Prostate gland (tissue), 2 donors: ENCODE measurements at places on chromosomes 7 and 10.

DNA sequence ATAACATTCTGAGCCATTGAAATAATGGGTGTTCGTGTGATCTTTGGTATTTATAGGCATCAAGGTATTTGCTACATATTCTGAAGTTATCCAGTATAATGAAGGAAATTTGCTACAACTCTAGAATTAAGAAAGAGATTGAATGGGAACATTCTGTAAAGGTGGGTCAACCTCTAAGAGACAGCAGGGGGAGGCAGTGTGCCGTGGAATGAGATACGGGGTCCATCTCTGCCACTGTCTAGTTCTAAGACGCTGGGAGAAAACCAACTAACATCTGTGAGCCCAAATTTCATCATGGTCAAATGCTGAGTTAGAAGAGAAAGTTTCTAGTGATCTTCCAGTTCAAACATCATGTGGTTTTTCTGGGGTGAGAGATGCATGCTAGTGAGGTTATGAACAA is 368.9 kb downstream of the SORCS1 start:
- no peak for DNase-seq

DNA sequence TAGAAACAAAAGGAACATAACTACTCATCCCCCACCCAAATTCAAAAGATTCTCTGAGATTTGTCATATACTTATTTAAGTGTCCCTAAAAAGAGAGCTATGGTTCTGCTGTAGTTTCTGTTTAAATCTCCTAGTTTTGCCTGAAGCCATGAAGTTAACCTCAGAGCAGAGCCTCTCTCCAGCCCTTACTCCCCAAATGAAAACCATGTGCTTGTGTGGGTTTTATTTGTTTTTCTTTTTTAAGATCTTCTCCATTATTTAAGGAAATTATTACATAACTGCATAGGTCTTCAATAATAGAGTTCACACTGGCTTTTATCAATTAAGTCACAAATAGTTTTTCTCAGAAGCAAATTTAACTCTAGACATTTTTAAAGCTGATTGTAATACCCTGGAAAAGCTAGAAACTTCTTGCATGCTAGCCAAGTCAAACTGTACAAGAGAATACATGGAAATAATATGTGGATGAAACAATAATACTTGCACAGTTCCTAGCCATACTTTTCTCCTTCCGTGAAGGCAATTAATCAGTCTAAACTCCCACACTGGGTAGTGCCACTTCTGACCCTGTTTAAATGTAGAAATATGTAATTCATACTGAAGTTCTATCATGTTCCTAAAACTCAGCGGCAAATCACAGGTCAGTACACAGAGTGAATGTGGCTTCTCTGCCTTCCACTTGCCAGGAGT is 579.7 kb downstream of the SUGCT start:
- DNase-seq, result no peak

DNA sequence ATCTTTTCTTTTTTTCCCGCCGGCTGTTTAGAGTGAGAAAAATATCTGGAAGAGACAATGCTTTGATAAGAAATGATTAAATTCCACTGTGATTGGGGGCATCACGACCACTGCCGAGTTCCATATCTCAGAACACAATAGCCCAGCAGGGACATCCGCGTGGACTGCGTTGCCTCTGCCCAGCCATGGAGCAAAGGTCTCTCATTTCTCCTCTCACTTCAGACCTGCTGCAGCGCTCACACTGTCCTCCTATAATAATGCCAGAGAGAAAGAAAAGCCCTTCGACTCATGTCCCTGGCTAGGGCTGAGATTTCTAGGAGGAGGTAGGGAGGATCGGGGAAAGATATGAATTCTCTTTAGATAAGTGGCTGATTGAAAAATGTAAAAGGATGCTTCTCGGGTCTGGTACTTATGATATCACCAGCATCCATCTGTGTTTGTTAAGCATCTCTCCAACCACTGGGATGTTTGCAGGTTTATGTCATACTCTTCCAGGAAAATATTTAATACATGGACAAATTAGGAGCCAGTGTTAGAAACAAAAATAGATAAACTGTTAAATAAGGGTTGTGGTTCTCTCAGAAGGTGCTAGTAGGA is 472.9 kb upstream of the AKR1E2 start:
- DNase-seq, result no peak

DNA sequence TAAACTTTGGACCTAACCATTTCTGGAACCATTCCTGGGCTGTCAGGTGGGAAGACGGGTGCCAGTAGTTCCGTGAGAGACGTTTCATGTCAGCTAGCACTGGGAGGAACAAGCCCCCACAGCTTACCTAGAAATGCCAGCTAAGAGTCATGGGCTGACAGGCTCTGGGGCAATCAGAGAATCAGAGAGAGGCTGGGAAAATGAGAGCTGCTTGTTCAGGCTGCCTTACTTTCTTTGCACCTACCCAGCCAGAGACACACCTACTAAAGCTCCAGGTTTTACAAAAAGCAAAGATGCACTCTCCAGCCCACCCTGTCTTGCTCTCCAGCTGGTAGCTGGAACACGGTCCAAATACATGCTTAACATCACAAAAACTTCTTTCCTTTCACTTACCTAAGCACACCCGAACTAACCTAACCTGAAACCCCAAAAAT is 688 bp downstream of the PTN start:
- no peak for DNase-seq

GRCh38 chr10:70662362-70663220 is 9.7 kb upstream of the ADAMTS14 start:
- no peak for DNase-seq

DNA sequence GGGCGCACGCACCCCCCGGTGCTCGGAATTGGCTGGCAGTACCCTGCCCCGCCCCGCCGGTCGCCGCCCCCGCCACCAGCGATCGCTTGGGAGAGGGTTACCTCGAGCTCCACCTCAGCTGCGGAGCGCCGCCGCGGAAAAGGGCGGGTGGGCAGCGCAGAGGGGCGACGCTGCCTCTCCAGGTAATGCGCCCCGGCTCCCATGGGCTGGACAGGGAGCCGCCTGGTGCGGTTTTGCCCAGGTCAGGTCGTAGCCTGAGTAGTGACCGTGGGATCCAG is 1.3 kb downstream of the PFKFB3 start:
- no peak for DNase-seq

DNA sequence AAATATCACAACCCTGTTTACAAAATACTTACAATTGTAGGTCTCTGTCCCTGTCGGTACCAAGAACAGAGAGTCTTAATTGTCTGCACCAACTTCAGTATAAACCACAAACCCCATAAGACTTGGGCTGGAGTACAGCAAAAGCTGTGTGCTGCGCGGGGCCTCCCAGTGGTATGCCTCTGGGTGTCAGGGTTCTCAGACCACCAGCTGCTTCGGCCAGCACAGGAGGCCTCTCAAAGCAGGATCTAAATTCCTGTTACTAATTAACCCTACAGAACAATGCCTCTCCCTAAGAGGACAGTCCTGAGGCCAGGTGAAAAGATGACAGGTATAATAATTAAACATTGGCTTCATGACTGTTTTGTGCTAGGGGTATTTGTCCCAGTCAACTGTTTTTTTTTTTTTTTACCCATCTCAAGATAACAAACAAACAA is 957 bp upstream of the SVIL start:
- DNase-seq, result no peak

DNA sequence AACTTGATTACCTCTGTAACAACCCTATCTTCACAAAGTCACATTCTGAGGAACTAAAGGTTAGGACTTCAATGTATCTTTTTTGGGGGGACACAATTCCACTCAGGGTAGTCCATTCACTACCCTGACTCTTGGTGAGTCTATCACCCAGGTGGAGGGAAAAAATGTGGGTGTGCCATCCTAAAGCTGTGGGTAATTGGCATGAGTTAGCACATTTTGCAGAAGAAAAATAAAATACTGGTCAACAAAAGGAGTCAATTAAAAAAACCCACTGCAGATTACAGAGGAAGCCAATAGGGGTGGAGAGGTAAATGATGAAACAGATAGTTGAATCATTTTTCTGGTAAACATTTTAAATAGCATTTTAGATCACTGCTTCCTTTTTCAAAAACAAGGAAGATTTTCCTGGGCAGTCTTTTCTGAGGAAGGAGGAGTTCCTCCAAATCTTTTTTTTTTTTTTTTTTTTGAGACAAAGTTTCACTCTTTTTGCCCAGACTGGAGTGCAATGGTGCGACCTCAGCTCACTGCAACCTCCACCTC is 5.1 kb upstream of the BLVRA start:
- DNase-seq, result no peak

DNA sequence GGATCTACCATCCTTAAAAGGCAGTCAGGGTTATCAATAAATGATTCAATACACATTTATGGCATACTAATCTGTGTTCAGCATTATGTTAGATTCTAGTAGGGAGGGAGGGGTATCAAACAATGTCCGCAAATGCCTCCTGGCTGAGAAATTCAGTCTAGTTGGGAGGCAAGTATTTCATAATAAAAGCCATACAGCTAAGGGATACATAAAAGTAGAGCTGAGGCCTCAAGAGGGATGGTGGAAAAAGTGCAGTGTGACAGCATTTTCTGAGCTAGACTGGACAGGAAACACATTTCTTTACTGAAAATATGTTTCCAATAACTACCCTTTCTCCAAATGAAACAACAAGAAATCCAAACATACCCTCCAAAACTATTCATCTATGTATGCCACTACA is 152.8 kb upstream of the LRRN3 start:
- DNase-seq, result no peak

DNA sequence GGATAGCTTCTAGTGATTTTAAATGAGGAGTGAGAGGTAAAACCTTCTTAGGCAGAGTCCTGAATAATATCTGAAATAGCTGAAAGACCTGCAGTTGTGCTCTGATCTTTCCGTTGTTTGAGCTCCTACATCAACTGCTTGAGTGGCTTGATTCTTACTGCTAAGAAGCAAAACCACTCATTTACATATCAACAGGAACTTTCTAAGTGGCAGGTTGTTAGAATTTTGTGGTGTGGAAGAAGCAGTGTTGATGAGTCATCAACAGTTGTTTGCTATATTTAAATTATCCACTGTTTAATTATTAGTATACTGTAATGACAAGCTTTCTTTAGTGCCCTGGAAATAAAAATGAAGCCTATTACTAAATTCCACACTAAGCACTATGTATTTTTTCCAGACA is 689.5 kb downstream of the DNAJB9 start:
- DNase-seq, result no peak

- DNase-seq, result no peak
These were observed 102.6 kb upstream of the NEBL start for GRCh38 chr10:20999699-21000098.

GRCh38 chr7:13017881-13018280 is 330.4 kb downstream of the ARL4A start:
- no peak for DNase-seq

GRCh38 chr7:99141841-99142726 is 1.8 kb downstream of the SMURF1 start:
- DNase-seq, result peak; percentile 68

GRCh38 chr7:103124429-103124979 is 24.4 kb downstream of the NAPEPLD start:
- no peak for DNase-seq

DNA sequence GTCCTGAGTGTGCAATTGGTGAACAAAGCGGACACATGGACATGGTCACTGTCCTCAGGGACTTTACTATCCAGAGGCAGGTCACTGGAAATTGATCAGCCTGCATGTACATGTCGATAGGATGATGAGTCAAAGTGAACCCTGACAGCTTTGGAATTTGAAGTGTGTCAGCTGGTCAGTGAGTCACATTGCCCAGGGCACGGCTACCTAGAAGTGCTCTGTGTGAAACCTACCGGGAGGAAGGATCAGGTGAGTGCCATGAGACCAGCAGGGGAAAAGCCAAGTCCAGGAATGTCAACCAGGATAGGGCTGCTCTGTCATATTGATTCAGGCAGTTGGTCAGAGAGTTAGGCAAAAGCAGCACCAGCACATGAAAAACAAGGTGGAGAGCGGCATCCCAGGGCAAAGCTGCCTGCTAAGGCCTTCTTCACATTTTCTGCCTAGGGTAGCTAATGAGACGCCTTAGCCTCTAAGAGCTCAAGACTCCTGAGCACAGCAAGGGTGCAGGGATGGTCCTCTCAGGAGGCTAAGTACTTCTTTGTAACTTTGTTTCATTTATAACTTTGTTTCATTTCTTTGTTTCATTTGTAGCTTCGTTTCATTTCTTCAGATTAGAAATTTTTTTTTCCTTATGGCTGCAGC is 19.4 kb upstream of the PDCD4 start:
- no peak for DNase-seq

GRCh38 chr10:113261161-113261560 is 291.7 kb upstream of the HABP2 start:
- DNase-seq, result no peak

DNA sequence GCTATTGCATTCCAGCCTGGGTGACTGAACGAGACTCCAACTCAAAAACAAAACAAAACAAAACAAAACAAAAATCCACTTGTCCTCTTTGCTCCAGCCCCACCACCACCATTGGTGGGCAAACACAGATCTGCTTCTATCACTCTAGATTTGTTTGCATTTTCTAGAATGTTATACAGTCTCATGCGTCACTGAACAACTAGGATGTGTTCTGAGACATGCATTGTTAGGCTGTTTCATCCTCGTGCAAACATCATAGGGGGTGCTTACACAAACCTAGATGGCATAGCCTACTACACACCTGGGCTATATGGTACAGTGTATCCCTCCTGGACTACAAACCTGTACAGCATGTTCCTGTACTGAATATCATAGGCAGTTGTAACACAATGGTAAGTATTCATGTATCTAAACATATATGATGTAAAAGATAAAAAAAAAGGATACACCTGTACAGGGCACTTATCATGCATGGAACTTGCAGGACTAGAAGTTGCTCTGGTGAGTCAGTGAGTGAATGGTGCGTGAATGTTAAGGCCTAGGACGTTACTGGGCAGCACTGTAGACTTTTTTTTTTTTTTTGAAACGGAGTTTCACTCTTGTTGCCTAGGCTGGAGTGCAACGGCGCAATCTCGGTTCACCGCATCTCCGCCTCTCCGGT is 45.3 kb downstream of the BTBD16 start:
- DNase-seq, result no peak

- no peak for DNase-seq
These were observed 16.3 kb upstream of the HNRNPH3 start for GRCh38 chr10:68315582-68315981.

- DNase-seq, result no peak
These were observed 10.4 kb upstream of the COL1A2 start for GRCh38 chr7:94384315-94384714.

DNA sequence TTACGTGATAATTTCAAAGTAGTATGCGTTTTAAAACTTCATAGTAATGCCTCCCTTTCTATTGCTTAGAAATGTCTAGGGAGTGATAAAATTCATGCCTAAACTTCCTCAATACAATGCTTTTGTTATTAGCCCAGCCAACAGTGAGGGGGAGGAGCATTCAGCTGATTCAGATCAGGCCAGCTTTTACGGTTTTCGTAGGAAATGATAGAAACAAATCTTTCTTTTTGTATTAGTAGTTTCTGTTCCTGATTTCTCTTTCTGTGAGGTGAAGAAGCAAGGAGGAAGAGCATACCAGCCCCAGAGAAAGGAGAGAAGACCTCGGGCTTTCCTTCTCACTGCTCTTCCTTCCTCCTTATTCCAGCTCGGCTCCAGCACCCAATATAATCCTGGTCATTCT is 35.2 kb upstream of the ITPRID1 start:
- DNase-seq, result no peak
